SK-MEL-5 (cell line): ENCODE measurements at places on chromosomes 11 and 22.

GRCh38 chr11:47667135-47667534 is 24.8 kb upstream of the MTCH2 start:
- no peak for DNase-seq

DNA sequence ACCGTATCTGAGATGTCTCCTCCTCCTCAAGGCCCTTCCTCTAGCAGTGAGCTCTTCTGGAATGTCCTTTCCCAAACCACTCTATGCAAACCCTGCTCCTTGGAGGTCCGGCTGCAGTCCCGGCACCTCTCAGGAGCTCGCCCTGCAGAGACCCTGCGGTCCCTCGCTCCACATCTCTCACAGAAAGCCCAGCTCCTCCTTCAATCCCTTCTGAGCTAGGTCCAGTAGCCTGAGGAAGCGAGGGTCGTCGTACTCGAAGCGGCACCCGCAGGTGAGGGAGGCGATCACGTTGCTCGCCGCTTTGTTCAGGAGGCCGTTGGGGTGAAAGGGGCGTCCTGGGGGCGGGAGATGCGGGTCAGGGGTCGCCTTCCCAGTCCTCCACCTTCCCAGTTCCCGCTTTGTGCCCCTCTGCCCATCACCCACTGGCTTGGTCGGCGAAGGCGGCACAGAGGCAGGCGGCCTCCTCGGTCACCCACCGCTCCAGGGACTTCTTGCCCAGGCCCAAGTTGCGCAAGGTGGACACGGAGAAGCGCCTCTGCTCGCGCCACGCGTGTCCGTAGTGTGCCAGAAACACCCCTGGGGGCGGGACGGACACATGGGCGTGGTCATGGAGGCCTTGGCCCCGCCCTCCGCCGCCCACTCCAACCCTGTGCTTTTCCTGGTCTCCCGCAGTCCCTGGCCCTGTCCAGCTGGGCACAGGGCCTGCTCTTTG is 21.5 kb upstream of the CYP2D6 start:
- DNase-seq = no peak

GRCh38 chr22:37752189-37753087 is 55.3 kb upstream of the GCAT start:
- DNase-seq = peak; percentile 92

DNA sequence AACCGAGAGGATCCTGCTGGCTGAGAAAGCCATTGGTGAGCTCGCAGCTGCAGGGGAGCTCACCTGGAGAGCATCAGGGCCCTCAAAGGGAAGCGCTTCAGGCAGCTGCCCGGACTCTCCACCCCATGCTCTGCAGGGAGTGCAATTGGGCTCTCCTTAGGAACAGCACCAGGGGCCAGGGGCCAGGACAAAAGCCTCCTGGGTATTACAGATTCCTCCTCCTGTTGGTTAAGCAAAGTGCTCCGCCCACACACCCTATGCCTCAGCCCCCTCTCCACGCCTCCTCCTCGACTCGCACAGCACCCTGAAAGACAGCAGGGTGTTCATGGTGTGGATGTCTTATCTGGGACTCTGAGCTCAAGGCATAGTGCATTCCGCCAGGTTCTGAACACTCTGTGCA is 139.9 kb downstream of the SHANK2 start:
- DNase-seq = no peak
